ENCODE measurements at places on chromosomes 3 and 15.

GRCh38 chr3:183460081-183461055, 31.9 kb upstream of the MCF2L2 start:
- no peak for DNase-seq

- no peak for DNase-seq
These were observed 7.6 kb upstream of the EMC3 start for GRCh38 chr3:9994086-9994844.

GRCh38 chr15:36106640-36107335, 472.6 kb upstream of the CDIN1 start:
- no peak for DNase-seq

DNA sequence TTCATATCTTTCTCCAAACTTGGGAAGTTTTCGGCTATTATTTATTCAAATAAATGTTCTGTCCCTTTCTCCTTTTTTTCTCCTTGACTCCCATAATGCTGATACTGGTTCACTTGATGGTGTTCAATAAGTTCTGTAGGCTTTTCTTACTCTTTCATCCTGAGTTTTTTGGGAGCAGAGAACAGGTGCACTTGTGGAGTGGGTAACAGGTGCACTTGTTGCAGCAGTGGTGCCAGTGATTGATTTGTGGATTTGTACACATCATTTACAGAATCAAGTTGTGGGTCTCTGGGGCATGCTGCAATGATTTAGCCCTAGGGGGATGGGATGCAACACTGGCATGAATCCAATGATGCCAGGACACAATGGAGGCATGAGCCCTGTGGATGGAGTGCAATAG, 14.8 kb upstream of the OR5H1 start:
- DNase-seq, result no peak

- DNase-seq, result no peak
These were observed 2.3 kb downstream of the THOC7 start for GRCh38 chr3:63861306-63861705.

DNA sequence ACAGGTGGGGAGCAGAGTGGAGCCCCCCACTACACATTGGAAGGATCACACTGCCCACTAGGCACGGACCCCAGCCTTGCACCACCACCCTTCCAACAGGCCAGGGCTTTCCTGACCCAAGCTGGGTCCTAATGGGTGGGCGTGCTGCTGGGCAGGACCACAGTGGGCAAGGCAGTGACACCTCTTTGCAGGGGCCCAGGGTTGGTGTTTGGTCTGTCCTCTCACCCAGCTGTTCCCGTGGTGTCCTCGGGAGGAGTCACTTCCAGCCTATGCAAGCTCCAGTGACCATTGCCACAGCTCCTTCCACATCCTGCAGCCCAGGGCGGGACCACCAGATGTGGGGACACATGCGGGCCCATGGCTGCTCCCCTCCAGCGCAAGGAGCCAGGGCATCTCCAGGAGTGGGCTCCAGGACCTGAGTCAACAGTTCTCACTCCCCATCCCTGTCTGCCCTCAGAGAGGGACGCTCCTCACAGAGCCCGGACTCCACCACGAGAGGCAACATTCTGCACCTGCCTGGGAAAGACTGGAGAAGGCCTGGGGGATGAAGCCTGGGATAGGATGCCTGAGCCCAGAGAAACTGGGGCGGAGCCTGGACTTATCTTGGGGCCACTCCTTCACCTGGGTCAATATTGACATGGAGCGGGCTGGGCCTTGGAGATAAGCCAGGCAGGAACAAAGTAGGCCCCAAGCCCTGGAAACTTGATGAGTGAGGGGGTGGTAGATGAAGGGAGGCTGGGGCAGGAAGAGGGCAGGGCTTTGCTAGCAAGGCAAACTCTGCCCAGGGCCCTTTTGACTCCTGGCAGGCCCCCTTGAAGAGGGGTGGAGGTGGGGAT, 3.9 kb upstream of the VILL start:
- DNase-seq, result no peak

DNA sequence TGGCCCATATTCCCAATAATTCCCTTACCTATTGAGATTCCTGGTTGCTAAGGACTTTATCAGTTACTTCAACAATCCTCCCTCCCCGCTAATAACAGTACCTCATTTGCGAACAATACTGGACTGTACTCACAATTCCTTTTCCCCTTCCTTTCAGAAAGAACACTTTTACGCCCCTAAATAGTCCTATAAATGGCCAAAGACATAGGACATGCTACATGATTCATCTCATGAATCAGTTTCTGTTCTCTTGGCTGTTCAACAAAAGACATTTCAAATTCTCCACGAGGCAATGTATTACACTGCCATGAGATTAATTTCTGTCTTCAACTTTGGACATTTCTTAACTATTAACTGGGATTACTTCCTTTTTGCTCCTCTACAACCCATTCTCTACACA, 264.4 kb downstream of the TIGIT start:
- DNase-seq, result no peak

DNA sequence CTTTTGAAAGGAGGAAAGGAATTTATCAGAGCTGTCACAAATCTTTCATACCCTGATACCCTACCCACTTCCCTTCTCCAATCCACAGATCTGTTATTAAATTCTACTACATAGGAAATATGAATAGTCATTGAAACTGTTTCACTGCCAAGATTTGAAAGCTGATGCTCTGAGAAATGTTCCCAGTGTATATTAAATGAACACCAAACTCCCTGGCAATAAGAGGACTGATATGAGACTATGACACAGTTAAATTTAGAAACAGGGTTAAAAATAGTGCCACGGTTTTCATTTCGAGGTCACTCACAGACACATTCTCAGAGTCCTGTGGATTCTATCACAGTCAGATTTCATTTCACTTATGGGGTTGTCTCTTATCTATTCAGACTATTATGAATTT, 27.2 kb upstream of the GBE1 start:
- DNase-seq, result no peak

DNA sequence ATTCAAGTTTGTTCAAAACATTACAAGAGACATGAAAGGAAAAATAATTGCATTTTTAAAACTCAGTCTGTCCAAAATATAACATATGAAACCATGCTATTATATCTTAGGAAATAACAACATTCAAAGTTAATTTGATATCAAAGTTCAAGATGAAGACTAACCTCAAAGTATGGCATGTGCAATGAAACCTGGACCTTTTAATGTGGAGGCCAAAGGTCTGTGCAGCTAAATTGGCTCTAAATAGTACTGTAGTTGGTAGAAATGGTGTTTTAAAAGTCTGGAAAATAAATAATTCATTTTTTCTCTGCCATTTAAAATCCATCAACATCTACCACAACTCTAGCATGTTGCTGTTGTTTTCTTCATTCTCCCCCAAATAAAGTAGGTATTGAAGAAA, 8.7 kb downstream of the GRAMD1C start:
- DNase-seq, result no peak

DNA sequence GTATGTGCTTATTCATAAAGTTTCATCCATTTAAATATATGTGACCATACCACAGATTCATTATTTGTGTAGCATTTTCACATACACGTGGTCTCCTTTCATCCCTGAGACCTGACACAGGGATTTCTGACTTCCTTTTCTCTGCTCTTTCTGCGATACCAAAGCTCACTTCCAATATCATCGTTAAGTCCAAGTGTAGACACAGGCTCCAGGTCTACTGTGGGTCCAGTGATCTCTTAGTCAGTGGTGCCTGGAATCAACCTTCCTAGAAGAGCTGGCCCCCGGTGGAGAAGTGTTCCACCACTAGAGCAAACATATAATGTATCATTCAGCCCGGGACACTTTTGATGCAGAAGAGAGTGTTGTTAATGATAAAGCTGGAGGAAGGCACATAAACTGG, 72.4 kb downstream of the LDHAL6B start:
- no peak for DNase-seq

DNA sequence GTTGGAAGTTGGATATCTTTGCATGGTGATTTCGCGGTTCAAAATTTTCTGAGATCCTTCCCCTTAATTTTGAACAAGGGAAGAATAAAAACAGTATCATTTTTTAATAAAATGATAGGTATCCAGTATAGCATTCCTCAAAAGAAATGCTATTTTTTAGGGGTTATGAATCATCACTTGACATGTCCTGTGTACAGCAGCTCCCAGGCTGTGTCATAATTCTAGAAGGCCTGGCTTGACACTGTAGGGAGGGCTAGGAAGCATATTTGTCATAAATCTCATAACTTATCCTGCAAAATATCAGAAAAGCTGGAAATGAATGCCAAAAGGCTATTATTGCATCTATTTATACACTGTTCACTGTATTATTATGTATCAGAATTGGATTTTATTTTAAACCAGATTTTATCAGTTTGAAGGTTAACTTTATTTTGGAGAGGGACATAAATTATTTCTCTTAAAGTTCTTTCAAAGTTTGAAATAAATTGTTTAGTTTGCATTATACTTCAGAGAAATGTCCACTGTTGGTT, 539.1 kb upstream of the ROBO2 start:
- DNase-seq, result no peak

DNA sequence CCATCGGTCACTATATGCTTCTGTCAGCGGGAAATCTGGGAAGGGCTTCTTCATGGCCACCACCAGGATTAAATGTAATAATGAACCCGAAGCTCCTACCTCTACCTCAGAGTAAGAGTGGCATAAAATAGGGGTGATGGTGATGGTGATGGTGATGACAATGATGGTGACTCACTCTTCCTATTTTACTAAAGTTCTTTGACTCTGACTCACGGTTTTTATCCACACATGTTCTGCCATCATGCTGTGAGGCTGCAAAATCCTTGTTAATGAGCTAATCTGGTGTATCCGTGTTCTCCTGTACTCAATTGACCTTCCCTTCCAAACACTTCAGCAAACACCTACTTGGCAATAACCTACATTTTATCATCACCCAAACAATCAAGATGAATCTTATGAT, 18.3 kb upstream of the FOXP1 start:
- DNase-seq, result no peak

DNA sequence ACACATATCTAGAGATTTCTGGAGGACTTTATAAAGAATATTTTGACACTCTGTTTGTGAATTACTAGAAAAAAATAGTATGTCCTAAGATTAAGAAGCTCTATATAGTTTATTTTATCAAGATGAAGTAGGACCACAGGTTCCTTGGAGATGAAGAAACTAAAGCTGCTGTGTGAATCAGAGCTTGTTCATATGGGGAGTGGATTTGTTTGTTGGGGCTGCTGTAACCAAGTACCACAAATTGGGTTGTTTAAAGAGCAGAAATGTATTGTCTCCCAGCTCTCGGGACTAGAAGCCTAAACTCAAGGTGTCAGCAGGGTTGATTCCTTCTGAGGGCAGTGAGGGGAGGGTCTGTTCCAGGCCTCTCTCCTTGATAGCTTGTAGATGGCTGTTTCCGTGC, 270.6 kb upstream of the UMPS start:
- no peak for DNase-seq

GRCh38 chr3:48503401-48504050, 448 bp downstream of the SHISA5 start:
- no peak for DNase-seq

DNA sequence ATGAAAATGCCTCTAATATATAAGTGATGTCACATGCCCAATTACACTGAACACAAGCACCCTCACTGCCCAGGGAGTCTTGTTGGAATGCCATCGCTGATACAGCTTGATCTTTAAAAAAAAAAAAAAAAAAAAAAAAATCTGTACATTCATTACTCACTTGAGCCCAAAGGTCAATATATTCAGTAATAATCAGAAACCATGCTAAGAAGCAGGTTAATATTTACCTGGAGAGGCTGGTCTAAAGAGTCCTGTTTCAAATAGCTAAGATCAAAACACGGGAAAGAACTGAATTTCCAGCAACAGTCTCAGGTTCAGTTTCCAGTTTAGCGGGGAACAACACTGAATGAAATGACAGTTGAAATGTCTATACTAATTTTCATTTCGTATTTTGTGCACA, 109.9 kb downstream of the UACA start:
- DNase-seq, result no peak

GRCh38 chr15:98812716-98813446, 164.5 kb downstream of the IGF1R start:
- no peak for DNase-seq

- DNase-seq, result no peak
These were observed 61.5 kb upstream of the CRBN start for GRCh38 chr3:3240986-3241385.

- DNase-seq, result no peak
These were observed 276.4 kb downstream of the TBC1D5 start for GRCh38 chr3:17466028-17466427.

DNA sequence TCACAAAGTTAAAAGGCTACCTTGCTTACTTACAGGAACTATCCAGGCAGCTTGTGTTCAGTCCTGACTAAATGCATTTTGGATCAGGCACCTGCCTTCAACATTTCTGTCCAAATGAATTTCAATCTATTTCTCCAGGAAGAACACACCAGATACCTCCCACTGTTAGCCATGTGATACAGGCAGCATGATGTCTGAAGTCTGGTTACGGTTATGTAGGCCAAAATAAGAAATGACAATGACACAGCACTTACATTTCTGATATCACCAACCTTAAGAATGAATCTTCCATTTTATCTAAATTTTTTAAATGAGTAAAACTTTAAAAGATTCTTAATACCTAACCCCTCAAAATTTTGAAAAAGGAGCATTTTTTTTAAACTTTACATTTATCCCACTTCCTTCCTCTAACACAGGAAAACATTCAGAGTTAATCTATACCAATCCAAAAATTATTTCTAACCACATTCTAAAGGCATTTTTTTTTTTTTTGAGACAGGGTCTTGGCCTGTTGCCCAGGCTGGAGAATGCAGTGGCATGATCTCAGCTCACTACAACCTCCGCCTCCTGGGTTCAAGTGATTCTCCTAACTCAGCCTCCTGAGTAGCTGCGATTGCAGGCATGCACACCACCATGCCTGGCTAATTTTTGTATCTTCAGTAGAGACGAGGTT, at the start of gene MAP4:
Gene MAP4 (minus strand): TSS at position 116 of the 673 bp plus-strand sequence. CDS start 17,556 bp downstream, outside the sequence.
- no peak for DNase-seq

DNA sequence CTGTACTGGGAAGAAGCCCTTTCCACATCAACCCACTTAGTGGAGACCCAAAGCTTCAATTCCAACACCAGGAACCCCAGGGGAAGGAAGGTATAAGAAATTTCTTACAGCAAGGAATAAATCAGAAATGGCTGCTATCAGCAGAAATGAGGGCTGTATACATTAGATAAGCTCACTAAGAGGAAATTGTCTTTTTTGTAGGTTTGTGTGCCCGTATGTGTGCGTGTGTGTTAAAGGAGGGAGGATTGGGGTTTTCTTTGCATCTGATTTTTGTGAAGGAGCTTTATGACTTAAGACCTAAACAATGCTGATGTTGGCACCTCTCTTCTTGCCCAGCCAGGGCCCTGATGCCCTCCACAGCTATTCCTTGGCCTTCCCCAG, 18.6 kb downstream of the ARRDC4 start:
- no peak for DNase-seq
